Stimulated activated CD8-positive, alpha-beta memory T cell treated with anti-CD3 and anti-CD28 coated beads, Interleukin-7, amount 100 ng/mL, for 24 hours (primary cell): ENCODE measurements at places on chromosomes 4 and X.

GRCh38 chrX:39823854-39824253 is 273.9 kb downstream of the BCOR start:
- no peak for DNase-seq

GRCh38 chr4:89140168-89140759 is 28.9 kb downstream of the TIGD2 start:
- no peak for DNase-seq

DNA sequence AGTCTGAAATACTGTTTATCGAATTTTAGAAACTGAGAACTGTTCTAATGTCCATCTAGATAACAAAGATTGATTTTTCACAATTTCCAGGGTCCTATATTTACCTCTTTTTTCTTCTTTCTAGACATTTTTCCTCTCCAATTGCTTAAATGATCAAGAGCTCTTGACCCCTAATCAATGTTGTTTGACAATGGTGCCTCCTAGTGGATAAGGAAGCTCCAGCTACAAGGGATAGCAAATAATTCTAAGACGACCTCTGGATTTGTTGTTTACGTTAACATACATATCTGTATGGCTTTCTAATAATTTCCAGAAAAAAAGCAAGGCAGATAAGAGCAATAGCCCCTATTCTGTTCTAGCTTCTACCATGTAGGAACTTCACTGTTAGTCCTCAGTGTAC is 35.8 kb downstream of the GPR82 start:
- no peak for DNase-seq

DNA sequence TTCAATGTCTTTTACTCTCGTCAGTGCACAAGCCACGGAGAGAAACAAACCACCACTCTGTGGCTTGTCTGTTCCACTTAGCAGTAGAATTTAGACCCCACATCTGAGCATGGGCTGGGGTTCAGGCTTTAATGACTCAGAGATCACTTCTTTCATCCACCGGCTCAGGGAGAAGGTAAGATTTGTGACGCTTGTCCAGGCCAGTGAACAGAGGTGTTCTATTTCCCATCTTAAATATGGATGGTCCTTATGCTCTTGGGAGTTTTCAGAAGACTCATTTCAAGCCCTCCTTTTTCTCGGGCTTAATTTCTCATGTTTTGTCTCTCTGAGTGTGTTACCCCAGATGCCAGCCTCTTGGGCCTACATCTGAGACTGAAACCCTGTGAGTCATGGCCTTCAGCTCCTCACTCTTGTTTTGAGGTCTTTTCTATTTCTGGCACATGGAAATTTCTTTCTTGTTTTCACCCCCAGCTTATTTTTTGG is 127.4 kb upstream of the SFRP2 start:
- DNase-seq = no peak

GRCh38 chr4:23782778-23783437 is 106.9 kb downstream of the PPARGC1A start:
- no peak for DNase-seq

DNA sequence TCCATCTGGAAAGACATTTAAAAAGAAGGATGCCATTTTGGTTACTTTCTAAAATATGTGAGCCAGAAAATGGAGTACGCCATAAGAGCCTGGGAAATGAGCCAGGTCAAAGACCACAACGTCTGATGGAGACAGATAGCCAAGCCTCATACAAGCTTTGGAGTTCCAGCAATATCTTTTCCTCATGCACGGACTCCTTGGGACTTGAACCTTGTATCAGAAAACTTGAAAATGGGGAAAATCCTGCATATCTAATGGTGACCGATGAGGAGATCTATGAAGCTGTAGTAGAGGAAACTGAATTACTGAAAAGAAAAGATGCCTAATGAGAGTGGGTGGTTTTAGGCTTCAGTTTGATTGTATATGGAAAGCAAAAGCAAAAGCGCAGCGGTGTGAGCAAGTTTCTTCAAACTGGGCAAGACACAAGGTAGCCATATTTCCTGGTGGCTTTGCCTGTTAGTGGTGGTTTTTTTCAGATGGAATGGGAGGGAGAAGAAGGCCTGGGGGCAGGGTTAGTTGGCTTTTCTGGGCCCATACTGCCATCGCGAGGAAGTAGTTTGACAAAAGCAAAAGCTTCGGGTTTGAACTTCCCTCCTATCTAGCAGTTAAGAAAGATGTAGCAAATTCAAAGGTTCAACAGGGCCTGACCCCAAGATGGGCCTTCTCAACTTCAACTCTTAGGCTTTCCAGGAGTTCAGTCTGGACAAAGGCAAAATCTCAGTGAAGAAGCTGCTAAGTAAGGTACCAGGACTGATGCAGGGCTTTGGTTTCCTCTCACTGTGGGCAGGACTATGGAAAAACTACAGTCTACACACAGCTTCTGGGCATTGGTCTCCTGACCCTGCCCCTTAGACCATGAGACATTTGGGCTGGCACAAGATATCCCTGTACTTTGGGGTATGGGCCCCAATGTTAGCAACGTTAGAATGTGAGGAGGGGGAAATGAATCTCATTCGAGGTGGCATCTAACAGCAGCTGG is 210.0 kb upstream of the STK26 start:
- no peak for DNase-seq

GRCh38 chr4:142600952-142601351 is 245.1 kb downstream of the INPP4B start:
- DNase-seq = no peak

GRCh38 chr4:176102414-176103063 is 36.9 kb downstream of the WDR17 start:
- DNase-seq = no peak

- DNase-seq = no peak
Measured at GRCh38 chr4:103374306-103374705, 176.2 kb upstream of the CENPE start.

DNA sequence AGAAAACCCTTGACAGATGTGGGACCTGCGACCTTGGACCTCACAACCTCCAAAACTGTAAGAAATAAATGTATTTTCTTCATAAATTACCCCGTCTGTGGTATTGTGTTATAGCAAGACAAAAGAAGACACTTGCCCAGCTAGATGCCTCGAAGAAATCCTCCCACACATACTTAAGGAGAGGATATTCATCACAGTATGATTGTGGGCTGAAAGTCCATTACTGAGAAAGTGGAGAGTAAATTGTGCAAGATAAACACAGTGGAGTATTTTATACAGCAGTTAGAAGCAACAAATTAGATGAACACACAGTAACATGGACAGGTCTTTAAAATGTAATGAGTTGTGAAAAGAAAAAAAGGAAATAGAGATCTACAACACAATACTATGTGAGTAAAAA is 25.8 kb upstream of the PLA2G12A start:
- no peak for DNase-seq

DNA sequence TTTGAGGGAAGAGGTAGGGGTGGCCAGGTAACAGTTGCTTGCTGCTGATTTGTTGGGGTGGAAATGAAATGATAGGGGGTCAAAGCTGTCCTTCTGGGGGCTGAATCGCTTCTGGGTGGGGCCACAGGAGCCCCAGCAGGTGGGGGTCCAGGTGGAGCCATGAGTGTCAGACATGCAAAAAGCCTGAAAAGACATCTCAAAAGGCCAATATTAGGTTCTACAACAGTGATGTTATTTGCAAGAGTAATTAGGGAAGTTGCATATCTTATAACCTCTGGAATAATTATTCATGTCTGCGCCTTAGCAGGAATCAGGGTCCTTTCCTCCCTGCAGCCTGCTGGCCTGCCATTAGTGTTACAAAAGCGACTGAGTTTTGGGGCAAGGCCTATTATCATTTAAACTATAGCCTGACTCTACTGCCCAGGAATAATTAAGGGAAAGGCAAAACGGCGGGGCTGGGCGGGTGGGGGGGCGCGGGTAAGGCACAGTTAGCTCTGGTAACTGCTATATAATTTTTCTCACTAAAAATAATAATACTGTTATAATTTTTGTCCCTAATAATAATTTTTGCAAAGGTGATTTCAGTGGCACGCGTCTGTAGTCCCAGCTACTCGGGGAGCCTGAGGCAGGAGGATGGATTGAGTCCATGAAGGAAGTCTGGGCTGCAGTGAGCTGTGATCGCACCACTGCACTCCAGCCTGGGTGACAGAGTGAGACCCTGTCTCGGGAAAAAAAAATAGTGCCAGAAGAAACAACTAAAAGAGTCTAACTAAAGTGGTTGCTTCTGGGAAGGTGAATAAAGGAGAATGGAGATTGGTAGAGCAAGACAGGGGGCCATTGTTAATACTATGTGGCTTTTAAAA is 145.7 kb downstream of the MAGEB17 start:
- DNase-seq = no peak

DNA sequence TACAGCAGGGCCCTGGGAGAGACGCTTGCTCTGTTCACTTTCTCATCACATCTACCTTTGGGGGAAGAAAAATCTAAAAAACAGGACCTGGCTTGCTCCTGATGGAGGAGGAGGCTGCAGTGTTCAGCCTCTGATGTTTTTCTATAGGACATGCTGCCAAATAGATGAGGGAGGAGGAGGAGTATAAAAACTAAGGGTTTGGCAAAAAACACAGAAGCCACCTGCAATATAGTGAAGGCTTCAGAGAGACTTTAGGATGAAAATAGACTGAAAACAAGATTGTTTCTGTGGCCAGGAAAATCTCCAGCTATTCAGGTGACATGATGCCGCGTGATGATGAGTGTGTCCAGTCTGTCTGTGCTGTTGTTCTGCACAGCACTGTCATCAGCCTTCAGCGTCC is 160.6 kb downstream of the PTTG2 start:
- no peak for DNase-seq

- DNase-seq = no peak
Measured at GRCh38 chr4:14445882-14446281, 556.4 kb upstream of the CPEB2 start.

GRCh38 chr4:89427782-89428181 is 120.2 kb upstream of the GPRIN3 start:
- DNase-seq = no peak

GRCh38 chr4:16227462-16227868 is 1.2 kb upstream of the TAPT1 start:
- DNase-seq = peak; percentile 2

DNA sequence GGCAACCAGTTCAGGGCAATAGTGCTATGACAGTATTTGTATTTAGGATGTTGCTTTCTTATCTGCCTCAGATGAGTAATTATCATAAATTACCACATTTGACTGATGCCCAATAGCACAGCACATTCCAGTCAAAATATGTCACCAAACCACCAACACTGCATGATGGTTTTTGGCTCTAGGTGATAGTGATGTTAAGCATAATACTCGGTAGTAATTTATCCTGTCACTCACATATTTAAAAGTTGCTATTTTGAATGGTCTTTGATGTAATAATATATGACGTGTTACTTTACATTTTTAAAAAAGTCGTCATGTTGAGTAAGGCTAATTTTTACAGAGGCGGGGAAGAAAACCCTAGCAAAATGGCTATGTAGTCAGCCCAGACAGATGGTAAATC is 42.5 kb downstream of the UNC5C start:
- no peak for DNase-seq

DNA sequence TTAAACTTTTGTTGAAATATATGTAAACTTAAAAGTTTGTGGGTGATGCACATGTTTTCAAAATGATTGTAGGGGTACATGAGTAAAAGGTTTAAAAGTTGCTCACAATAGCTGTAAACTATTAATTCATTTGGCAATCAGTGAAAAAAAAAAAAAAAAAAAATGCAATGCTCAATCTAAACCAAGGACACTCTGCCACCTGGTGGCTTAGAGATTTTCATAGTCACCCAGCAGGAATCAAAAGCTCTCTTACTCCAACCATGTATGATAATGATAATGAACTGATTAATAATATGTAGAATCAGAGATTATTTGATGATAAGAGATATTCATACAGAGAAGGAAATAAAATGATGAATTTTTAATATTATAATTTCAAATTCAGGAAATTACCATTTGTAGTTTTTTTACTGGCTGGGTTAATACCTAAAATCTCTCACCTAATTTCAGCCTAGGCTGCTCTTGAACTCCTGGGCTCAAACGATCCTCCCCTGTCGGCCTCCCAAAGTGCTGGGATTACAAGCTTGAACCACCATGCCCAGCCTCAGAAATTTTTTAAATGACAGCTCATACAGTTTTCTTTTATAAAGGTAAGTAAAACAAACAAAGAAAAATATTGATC is 46.9 kb upstream of the SLC25A4 start:
- no peak for DNase-seq

DNA sequence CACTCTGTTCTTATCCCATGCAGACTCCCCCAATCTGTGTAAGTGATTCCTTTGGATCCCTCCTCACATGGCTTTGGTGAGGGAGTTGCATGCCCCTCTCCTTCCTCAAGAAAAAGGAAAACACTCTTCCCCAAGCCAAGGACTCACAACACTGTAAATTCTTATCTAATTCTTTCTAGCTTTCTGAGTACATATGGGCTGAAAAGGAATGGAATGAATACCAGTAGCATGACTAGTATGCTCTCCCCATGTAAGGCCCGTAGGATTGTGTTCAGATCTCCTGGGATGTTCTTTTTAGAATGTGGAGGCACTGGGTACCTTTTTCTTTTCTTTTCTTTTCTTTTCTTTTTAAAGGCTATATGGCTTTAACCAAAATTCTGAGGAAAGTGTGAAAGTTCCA is 17.0 kb upstream of the MAGED1 start:
- DNase-seq = no peak

DNA sequence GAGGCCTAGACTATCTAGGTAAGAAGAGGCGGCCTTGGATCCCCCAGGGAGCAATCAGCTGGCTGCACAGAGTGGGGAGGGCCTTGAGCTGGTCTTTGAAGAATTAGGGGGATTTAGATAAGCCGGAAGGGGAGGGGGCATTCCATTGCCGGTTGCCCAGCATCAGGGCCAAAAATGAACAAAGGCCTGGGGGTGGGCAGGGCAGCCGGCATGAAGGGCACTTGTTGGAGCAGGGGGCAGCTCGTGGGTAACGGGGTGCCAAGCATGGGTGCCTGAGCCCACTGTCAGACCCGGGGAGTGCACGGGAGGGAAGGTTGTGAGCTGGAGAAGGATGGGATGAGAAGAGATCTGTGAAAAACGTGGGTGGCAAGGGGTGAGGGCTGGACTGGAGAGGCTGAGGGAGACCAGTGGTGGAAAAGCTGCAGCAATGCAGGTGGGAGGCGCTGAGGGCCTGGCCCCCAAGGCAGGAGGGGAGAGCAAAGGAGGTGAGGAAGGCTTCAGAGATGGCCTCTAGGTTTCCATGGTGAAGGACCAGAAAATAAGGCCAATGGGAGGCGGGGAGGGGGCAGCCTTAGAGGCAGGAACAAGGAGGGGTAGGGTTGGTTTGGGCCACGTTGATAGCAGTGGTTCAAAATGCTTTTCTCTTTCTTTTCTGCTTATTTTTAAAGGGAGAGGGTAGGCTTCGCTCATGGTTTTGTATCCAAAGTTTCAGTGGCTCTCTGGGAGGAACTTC is 8.6 kb downstream of the KLF3 start:
- DNase-seq = no peak

- no peak for DNase-seq
Measured at GRCh38 chr4:126385954-126386353, 1071.2 kb downstream of the FAT4 start.
